ENCODE measurements at places on chromosomes 5 and 9. TPM values are rescaled to one million over a fixed set of nuclear protein-coding genes. Genes with fewer than 3 reads are reported as not detected.

DNA sequence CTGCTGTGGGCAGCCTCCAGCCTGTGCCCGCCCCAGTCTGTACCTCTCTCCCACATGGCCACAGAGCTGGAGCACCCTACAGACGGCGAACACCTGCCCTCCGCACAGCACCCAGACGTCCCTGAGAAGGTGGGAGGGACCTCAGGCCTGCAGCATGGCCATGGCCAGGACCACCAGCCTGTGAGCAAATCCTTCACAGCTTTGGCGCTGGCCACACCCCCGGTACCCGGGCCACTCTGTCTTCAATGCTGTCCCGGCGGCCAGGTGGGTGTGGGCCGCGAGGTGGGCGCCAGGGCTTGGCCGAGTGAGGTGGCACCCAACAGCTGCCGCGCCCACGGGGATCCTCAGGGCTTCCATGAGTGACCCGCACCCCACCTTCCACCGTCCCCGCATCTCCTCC is 18.7 kb downstream of the NOTCH1 start:
- DNase-seq = no peak
- H3K27ac ChIP-seq = no peak overlapping the region
- H3K27me3 ChIP-seq = no peaks in the 10 kb centered on the region
- H3K4me3 ChIP-seq = no peak overlapping the region
- no peaks in the 10 kb centered on the region for H3K4me1 ChIP-seq

GRCh38 chr5:139049780-139050179 is 148.4 kb downstream of the SIL1 start:
- H3K4me3 ChIP-seq = no peak overlapping the region
- DNase-seq = no peak
- no peaks in the 10 kb centered on the region for H3K27me3 ChIP-seq

DNA sequence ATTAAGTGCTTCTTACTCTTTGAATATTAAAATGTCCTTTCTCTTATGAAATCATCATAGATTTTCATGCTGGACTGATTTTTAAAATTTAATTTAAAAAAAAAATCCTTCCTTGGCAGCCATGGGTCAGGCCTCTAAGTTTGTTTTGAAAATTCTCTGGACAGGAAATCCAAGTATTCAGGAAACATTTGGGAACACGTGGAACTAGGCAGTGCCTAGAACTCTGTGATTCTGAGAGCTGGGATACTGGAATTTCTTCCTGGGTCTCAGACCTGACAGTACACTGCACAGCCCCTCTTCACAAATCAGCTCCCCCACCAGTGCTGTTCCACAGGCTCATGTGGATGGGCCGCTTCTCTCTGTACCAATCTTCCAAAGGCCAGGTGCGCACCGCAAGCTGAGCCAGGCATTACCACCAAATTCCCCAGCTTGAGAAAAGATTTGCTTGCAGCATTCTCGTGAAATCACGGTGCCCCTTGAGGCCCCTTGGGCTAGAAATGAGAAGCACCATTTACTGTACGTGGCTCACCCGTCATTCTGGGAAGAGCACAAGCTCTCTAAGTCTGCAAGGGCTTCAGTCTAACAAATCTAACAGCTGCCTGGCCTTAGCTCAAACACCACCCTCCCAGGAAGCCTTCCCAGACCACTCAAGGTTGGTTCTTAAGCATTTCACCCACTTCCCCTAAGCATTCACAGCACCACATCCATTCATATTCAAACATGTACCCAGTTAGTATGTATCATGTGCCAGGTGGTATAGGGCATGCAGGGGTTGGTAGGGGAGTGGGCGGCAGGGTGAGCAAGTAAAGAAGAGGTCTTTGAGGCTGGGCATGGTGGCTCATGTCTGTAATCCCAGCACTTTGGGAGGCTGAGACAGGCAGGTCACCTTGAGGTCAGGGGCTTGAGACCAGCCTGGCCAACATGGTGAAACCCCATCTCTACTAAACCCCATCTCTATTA is 26.5 kb downstream of the B4GALT1 start:
- no peak overlapping the region for H3K4me3 ChIP-seq
- H3K27ac ChIP-seq = no peak overlapping the region
- no peaks in the 10 kb centered on the region for H3K4me1 ChIP-seq
- H3K27me3 ChIP-seq = no peaks in the 10 kb centered on the region
- no peak for DNase-seq

DNA sequence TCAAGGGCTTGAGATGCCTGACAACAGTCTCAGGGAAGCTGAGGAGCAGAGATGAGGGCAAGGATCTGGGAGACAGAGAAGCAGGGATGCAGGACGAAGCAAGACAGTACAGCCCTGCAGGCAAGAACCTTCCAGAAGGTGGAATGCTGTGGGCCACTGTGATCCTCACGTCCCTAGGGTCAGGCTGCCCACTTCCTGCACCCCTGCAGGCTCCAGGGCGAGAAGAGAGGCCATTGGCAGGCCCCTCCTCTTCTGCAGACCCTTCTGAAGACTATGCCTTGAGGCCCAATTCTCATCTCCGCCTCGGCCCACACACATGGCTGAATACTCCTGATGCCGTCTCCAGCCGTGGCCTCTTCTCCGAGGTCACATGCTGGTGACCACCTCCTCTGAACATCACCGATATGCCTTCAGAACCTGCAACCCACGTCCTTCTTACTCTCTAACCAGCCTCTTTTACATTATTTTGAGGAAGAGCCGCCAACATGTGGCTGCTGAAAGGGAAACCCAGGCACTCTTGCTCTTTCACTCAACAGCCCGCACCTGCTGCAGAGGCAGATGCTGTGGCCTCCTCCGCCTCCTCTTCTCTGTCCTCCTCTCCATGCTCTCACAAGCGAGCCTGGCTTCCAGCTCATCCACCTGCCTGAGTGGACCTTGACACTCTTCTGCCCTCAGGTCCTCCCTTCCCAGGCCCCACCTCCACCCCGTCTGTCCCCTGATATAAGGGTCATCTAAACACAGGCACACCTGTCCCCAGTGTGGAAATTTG is 181.5 kb downstream of the IRX2 start:
- H3K36me3 ChIP-seq = no peaks in the 10 kb centered on the region
- H3K4me1 ChIP-seq = no peaks in the 10 kb centered on the region
- H3K4me3 ChIP-seq = no peak overlapping the region

DNA sequence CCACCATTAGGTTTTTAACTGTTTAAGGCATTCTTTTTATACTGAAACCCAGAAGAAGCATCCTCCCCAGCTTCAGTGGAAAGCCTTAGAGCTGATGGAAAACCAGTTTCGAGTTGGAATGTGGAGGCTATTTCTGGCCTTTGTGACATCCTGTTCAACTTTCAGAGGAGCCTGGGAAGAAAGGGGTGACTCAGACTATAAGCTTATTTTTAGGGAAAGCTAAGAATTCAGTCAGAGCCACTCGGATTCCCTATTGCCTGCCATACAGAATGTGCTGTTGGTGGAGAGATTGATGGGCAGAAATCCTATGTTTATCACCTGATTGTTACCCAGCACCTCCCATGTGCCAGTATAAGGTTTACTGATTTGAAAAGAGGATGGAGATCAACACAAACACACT is 19.8 kb downstream of the PALM2AKAP2 start:
- no peak overlapping the region for H3K27ac ChIP-seq
- no peak for DNase-seq
- H3K27me3 ChIP-seq = no peaks in the 10 kb centered on the region
- no peaks in the 10 kb centered on the region for H3K4me1 ChIP-seq

Gene C9
- not detected for total RNA-seq

Gene LPAR1
- total RNA-seq = not detected
